ENCODE measurements at places on chromosomes 6 and 20.

- DNase-seq = no peak
These were observed 36.9 kb upstream of the NOL4L start for GRCh38 chr20:32621891-32622584.

- DNase-seq = no peak
These were observed 48.2 kb downstream of the PTPRA start for GRCh38 chr20:2921506-2921905.

DNA sequence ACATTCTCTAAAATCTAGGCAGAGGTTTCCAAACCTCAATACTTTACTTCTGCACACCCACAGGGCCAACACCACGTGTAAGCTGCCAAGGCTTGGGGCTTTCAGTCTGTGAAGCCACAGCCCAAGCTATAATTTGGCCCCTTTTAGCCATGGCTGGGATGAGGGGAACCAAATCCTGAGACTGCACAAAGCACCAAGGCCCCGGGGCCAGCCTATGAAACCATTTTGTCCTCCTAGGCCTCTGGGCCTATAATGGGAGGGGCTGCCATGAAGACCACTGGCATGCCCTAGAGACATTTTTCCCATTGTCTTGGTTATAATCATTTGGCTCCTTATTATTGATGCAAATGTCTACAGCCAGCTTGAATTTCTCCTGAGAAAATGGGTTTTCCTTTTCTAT is 513.0 kb upstream of the ADGRB3 start:
- no peak for DNase-seq

DNA sequence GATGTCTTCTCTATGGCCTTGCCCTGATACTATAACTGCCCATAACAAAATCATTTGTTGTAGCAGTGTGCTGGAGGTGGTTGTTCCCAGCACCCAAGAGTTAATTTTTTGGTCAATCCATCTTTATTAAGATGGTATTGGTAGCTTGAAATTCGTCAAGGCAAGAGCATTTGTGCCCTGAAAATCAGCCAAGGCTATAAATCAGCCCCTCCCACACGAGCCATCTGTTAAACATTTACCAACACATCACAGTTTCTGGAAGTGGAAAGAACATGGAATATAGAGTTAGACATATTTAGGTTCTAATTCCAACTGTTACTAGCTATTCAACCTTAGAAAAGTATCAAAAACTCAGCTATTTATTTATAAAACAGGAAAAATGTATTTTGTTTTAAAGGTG is 888.4 kb upstream of the GJE1 start:
- DNase-seq = no peak

GRCh38 chr6:72691249-72691648 is 69.4 kb downstream of the KCNQ5 start:
- DNase-seq = no peak

DNA sequence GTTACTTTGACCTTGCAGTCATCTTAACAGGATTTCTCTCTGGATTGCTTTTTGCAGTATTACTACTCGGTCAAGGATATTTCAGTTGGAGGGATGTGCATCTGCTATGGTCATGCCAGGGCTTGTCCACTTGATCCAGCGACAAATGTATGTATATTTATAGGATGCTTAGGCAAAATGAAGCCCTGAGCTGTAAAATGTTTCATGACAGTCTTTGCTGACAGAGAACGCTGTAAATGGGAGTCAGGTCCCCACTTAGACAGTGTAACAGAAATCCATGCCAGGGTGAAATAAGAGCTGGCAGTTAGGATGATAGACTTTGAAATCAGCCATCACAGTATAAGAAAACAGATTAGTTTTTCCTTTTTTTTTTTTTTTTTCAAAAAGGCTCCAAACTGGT is 264.0 kb downstream of the LAMA2 start:
- DNase-seq = no peak

GRCh38 chr6:148874698-148875293 is 128.0 kb downstream of the UST start:
- no peak for DNase-seq

Measured in stimulated activated CD4-positive, alpha-beta T cell treated with anti-CD3 and anti-CD28 coated beads, TNF-alpha, amount 100 ng/mL, for 4 hours (primary cell).